CD4-positive, alpha-beta memory T cell (primary cell): ENCODE measurements at places on chromosomes 16 and 17. TPM values are rescaled to one million over a fixed set of nuclear protein-coding genes. Genes with fewer than 3 reads are reported as not detected.

NOL3 gene
- 12.5 TPM for total RNA-seq

CORO7 gene
- total RNA-seq: 184 TPM

NUPR1 gene
- total RNA-seq: not detected

IL21R gene
- total RNA-seq: 28.3 TPM

METRN gene
- 7.7 TPM for total RNA-seq

CCL1 gene
- total RNA-seq: not detected

ITGB4 gene
- 1.2 TPM for total RNA-seq

KRTAP16-1 gene
- total RNA-seq: not detected

ERN2 gene
- not detected for total RNA-seq

TMC7 gene
- total RNA-seq: not detected

SAMD14 gene
- total RNA-seq: 1.3 TPM

BAHCC1 gene
- total RNA-seq: not detected

HSD17B2 gene
- not detected for total RNA-seq

CYB561 gene
- total RNA-seq: 81.0 TPM

RASD1 gene
- 0.87 TPM for total RNA-seq

CDH1 gene
- total RNA-seq: 0.20 TPM

OTOP3 gene
- total RNA-seq: not detected

PDP2 gene
- 16.3 TPM for total RNA-seq

G6PC1 gene
- not detected for total RNA-seq

SNX20 gene
- 88.9 TPM for total RNA-seq

CBLN1 gene
- total RNA-seq: not detected
